ENCODE measurements at places on chromosomes 12 and 14.
A peak's percentile ranks its signal among the peaks of the same experiment; 100 is the strongest.

GRCh38 chr14:37599507-37600368 is 4.3 kb downstream of the TTC6 start:
- no peak for DNase-seq

- no peak for DNase-seq
These were observed 17.7 kb upstream of the CD27 start for GRCh38 chr12:6426882-6427671.

DNA sequence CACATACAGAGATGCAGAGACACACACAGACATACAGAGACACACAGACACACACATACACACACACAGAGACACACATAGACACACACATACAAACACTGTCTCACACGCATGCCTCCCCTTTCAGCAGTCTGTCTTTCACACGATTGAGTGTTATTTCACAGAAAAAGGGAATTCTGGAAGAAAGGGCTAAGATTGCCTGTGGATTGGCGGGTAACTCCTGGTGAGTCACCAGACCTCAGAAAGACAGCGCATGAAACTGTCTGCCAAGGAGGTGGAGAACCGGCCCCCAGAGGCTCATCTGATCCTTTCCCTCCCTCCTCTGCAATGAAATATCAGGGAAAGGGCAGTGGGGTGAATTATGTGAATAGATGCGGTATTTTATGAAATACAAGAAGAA is 127.2 kb upstream of the GSC start:
- DNase-seq: no peak

DNA sequence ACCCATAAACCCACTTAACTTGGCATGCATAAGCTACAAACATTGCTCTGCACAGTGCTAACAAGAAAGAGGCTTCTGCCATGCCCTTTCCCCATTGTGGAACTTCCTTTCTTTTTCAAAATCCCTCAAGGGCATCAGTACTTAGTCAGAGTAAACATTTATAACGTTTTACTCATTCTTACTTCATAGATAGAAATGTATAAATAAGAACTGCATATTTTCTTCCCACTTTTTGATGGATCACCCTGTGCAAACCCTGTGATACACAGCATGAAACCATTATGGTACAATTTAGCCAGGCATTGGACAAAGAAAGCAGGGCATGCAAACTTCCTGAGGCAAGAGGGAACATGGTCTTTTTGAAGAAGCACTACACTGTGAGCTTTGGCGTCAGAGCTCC is 113.8 kb upstream of the FOXG1 start:
- DNase-seq: no peak

- no peak for DNase-seq
These were observed 202.1 kb upstream of the PDZRN4 start for GRCh38 chr12:40986001-40986400.

GRCh38 chr12:54164387-54165145 is 24.2 kb downstream of the SMUG1 start:
- DNase-seq: no peak

- DNase-seq: no peak
These were observed 1090.5 kb downstream of the VRK1 start for GRCh38 chr14:97887690-97888089.

DNA sequence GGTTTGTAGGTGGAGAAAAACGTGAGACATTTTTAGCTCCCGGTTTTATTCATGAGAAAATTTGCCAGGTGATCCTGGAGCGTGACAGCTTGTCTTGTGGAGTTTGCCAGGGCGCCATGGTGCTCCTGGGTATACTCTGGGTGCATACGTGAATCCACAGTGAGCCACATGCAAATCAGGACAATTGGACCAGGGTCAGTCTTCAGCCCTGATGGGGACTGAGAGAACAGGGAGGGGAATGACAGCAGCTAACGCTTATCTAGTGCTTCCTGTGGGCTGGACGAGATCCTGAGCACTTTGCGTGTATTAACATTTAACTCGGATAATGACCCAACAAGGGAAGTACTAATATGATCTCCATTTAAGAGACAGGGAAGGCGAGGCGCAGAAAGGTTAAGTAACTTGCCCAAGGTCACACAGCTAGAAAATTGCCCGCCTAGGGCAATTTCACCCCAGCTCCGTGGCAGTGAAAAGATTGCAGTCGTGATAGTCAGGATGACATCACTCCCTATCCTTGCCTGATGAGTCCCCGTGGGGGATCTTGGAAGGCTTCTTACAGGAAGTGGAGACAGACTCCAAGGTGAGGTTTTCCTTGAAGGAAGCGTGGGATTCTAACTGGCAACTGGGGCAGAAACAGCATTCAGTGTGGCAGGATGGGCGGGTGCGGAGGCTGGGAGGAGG is 118.4 kb upstream of the NCOR2 start:
- no peak for DNase-seq

DNA sequence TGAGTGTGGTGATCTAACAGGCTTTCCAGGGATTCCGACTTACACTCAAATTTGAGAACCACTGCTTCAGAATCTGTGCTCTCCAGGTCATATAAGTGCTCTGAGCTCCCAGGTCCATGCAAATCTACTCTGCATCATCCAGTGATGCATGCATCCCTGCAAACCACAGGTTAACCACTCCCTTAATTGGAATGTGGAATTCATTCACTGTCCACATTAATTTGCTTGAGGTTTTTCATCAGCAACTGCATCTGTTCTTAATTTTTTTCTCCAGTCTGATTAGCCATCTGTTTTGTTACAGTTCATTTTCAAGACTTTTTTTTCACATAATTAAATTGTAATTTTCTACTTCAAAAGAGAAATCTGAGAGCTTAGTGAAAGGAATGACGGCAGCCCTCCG is 43.4 kb upstream of the RIN3 start:
- peak; percentile 86 for DNase-seq

All from BJ (cell line).